ENCODE measurements at places on chromosomes 1 and 21.
A peak's percentile ranks its signal among the peaks of the same experiment; 100 is the strongest.

DNA sequence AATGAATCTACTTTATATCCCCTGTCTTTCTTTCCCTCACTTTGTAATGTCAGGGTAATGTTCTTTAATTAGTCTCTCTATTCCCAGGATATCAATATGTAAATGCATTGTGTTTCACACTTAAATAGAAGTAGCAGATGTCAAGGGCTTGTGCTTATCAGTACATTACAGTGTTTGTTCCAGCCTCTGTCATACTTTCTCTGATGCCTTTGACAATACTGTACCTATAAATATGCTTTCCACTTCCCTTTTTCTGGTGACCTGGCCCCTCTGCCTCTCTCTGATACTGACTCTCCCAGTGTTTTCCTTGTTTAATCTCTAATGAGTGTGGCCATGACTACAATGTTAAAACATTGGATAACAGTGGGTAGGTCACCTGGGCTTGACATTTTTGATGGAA, 862.0 kb upstream of the NEGR1 start:
- no peak for DNase-seq

- DNase-seq, result no peak
Observed at GRCh38 chr21:41752231-41752681, 14.6 kb downstream of the RIPK4 start.

DNA sequence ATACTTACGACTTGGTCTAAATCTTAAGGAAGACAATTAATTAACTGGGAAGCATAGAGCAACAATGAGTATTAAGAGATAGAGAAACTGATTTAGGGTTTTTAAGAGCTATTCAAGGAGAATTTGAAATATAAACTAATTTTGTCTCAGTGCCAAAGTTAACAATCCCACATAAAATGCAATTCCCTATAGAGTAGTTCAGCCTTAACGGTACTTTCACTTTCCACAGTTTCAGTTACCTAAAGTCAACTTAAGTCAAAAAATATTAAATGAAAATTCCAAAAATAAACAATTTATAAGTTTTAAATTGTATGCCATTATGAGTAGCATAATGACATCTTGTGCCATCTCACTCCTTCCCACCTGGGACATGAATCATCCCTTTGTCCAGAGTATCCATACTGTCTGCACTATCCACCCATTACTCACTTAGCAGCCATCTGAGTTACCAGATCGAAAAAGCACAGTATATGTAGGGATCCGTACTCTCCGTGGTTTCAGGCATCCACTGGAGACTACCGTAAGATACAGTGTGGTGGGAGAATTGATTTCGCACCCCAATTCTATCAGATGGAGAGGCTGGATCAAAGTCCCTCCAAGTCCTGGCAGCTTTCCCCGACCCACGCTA, 4.8 kb upstream of the SARS1 start:
- DNase-seq, result no peak

DNA sequence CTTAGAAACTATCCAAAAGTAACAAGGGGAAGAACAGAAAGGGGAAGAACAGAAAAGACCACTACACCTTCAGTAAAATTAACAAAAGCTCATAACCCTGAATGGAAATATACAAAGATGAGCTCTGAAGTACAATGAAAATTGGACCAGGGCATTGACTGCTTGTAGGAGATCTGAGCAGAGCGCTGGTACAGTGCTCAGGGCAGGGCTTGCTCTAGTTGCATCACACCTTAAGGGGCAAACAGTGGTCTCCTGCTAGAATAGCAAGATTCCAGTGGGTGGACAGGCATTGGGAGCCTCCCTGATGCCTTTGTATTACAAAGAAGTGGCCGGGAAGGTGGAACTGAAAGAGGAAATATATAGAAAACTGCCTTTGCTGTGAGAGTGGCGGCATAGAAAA, 111.9 kb upstream of the RGS1 start:
- DNase-seq, result no peak

DNA sequence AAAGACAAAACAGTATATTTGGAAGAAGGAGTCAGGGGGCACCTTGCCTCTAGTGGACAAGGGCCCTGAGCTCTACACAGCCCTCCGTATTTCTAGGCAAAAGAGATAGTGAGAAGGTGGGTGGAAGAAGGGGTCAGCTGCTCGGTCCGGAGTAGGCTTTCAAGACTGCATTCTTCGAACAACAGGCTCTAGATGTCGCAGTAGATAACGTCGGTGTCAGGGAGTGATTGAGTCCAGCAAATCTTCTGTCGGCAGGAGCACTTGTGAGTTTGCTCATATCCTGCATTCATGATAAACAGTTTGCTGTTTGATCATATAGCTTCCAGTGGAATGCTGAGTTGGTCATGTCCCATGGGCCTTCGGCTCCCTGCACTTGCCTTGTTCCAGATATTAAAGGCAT, 36.8 kb downstream of the DIPK1A start:
- no peak for DNase-seq

GRCh38 chr1:53047737-53048736, 14.0 kb upstream of the PODN start:
- no peak for DNase-seq

- no peak for DNase-seq
Observed at GRCh38 chr1:55988963-55989452, 590.4 kb downstream of the PLPP3 start.

GRCh38 chr1:201376464-201377374, 761 bp downstream of the TNNT2 start:
- DNase-seq, result no peak

DNA sequence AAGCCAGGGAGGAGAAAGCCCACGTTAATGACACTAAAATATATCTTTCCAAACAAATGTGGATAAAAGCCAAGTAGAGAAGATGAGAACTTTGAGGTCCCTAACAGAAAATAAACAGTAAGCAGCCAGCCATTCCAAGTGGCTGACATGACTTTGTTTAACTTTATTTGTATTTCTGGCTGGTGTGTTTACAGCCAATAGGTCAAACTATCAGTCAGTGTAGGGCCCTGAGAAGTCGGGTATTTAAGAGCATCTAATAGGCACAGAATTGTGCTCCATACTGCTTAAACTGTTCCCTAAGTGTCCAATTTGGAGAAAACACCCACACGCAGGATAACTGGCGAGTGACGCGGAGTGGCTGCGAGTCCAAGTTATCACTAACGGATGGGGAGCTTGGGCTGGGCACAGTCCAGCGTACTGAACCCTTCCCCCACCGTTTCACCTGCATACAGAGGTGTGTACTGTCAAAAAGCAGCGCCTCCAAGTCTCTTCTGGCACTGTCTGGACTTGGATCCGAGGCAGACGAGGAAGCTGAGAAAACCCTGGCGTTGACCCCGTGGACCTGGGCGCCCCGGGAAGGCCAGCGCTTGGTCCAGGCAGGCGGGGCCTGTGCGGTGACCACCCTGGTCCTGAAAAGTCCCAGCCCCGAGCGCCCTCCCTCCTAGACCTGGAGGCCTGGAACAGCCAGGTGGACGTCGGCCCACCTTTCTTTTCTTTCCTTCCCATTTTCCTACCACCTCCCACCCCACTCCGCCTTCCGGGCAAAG, 662 bp upstream of the LGALS8 start:
- no peak for DNase-seq

- DNase-seq, result no peak
Observed at GRCh38 chr1:227893300-227893948, 54.3 kb downstream of the WNT9A start.

- peak; percentile 90 for DNase-seq
Observed at GRCh38 chr1:15525050-15526020, 1.3 kb upstream of the DNAJC16 start.

GRCh38 chr1:111647736-111648135, 28.1 kb downstream of the RAP1A start:
- DNase-seq, result no peak

GRCh38 chr1:93180723-93181613, at the start of gene CCDC18:
Gene CCDC18 (plus strand): TSS chr1:93180724. CDS start chr1:93183362, 2,638 bp downstream.
- no peak for DNase-seq

- DNase-seq, result no peak
Observed at GRCh38 chr1:153277852-153278251, 18.4 kb downstream of the LORICRIN start.

DNA sequence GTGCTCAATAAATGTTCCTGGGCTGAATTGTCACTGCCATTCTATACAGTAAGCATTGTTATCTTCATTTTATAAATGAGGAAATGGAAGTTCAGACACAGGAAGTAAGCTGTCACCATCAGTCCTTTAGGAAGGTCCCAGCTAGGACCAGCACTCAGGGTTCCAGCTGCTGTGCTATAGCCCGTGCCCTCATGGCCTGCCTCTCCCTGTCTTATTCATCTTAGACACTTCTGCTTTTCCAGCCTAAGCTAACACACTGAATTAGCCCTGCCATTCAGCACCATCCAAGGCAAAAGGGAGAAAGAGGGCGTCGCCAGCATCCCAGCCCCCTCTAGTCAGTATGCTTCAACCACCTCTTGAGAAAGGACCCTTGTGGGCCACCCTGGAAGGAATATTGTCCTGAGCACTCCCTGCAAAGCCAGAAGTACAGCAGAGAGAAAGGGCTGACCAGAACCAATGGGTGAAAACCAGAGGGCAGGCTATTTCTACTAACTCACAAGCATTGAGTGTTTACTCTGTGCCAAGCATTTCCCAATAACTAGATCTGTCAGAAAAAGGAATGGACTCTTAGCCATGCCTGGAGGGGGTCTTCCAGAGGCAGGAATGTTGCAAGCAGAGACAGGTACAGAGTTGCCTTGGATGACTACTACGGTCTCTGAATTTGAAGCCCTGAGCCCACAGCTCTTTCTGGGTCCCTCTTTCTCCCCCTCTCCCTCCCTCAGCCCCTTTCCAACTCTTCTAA, 77.9 kb upstream of the NFIA start:
- DNase-seq, result no peak

DNA sequence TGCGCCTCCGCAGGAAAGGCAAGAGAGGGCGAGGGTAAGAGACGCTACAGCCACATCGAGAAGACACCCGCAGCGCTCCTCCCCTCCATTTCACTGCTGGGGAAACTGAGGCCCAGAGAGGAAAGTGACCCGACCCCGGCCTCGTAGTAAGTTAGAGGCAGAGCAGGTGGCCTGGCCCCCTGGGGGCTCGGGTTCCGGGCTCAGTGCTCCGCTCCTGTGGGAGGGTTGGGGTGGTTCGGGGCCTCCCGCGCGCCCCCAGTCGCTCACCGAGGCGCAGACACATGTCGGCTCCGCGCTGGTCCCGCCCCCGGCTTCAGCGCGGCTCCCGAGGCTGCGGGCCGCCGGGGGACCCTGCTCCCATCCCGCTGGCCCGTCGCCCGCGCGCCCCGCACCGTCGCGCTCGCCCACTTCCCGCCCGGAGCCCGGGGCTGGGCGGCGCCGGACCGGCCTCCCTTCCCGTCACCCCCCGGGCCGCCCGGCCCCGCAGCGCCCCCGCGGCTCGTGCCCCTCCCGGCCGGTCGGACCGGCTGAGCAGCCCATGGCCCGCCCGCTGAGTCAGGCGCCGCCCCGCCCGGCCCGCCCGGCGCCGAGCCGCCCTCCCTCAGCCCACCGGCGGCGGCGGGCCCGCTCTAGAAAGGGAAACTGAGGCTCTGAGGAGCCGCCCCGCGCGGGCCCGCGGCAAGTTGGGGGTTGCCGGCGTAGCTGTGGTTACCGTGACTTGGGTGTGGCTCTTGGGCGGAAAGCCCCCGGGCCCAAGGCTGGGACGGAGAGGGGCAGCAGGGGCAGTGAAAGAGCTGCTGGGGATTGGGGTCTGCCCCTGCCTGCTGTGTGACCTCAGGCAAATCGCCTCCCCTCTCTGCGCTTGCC, at the start of gene TMEM54:
TSS of gene TMEM54 (minus strand) at position 434 of the 867 bp plus-strand sequence. CDS start at position 283, 151 bp downstream.
- no peak for DNase-seq

GRCh38 chr1:166119471-166119965, 47.3 kb downstream of the FAM78B start:
- no peak for DNase-seq

DNA sequence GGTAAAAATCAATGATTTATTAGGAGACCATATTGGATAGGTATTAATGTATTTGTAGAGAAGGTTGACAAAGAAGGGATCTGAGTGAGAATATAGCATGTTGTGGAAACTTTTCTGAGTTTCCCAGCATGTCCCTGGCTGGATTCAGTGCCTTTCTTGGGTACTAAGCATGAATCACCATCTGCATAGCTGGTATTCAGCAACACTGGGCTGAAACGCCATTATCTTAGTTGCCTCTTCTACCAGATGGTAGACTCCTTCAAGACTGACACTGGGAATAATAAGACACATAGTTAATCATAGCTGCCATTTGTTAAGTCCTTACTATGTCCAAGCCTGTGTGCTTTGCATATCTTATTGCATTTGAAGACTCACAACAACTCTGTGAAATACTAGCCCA, 45.5 kb downstream of the ATP5PF start:
- DNase-seq, result no peak

DNA sequence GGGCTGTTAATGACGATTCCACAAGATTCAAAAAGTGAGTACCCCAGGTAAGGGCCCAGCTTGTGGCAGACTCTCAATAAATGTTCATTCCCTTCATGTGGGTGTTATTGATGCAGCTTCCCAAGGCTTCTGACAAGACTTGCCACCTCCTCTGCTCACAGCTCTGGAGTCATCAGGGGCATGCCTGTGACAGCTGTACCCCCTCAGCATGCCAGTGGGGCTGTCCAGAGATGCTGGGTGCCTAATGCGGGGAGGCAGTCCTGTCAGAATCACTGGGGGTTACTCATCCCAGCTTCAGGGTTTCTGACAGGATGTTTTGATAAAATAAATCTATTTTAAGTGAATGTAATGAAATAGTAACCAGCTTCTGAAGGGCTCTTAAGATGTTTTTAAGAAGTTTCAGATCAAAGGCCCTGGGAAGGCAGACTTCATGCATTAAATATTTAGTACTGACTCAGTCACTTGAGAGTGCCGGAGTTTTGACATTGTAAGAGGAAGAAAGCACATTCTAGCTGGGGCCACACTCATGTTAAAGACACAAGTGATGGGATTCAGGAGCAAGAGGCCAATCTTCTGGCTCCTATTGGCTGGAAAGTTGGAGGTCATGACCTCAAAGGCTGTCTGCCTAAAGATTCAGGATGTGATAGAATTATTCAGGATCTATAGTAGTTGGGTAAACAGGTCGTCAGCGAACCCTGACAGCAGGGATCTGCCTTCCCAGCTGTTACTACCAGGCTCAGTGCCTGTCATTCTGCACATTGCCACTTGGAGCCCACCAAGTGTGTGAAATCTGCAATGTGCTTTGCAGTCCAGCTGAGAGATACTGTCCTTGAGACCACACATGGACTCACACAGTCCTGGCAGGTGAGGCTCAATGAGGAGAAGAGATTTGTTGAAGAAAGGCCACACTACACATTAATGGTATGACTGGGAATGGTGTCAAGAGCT, 239.6 kb upstream of the BEND5 start:
- DNase-seq, result no peak
